Stimulated activated CD8-positive, alpha-beta memory T cell treated with anti-CD3 and anti-CD28 coated beads, Interleukin-7, amount 100 ng/mL, for 24 hours (primary cell): ENCODE measurements at places on chromosomes 16 and 17.

GRCh38 chr17:3896108-3896967 is 3.5 kb upstream of the CAMKK1 start:
- DNase-seq = no peak

DNA sequence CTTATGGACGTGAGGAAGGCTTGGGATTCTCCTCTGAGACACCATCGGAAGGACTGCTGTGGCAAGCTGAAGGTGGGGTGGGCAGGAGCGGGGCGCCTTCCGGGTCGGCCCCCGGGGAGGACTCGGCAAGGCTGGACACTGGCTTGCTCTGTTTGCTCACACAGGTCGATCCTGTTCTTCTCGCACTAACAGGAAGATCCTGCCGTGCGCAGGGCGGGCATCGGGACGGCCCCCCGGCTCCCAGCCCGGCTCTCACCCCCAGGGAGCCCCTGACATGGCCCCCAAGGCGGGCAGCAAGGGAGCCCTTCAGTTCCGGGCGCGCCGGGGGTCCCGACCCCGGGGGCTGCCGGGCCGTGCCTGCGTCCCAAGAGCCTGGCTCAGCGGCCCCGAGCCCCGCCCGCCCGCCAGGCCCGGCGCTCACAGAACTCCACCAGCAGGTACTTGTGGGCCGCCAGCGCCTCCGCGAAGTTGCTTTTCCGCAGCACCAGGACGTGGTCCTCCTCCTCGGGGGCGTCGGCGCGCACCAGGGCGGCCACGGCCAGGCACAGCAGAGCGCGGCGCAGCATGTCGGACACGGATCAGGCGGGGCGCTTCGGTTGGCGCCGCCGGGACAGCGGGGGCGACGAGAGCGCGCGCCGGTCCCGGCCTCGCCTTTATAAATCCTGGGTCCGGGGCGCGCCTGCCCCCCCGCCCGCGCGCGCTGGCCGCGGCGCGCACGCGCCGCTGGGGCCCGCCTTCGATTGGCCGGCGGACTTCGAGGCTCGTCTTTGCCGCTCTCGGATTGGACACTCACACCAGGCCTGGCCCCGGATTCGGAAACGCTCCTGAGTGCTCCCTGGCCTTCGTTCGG is at the start of gene P4HB:
P4HB (minus strand) TSS at position 630 of the 850 bp plus-strand sequence; CDS start at position 566, 64 bp downstream.
- DNase-seq = peak; percentile 95

DNA sequence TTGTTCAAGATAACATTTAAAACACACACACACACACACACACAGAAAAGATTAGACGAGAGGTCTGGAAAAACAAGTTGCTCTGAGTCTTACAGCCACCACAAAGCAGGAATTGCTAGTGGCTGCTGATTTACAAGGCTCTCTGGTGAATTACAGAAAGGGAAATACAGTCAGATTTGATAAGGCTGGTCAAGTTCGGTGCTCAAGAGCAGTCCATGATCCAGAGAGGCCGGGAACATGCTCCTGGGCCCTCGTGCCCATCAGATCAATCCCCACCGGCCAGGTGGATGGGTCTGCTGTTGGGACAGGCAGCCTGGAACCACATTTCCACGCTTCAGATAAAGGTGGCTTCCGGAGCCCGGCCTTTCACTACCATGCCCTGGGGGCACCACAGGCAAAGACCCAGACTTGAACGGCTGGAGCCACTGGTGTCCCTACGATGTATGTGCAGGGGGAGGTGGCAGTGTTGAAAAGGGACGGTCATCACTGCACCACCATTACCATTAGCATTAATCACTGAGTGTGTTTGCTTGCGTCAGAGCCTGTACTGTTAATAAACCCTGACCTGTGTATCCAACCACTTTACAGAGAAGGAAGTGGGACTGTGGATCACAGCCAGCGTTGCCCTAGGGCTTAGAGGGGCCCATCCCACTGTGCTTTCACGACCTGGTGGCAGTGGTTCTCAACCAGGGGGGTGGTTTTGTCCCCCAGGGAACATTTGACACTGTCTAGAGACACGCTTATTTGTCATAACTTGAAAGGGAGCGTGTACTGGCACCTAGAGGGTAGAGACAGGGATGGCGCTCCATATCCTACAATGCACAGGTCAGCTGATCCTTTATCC is 95.1 kb downstream of the XYLT1 start:
- DNase-seq = no peak

DNA sequence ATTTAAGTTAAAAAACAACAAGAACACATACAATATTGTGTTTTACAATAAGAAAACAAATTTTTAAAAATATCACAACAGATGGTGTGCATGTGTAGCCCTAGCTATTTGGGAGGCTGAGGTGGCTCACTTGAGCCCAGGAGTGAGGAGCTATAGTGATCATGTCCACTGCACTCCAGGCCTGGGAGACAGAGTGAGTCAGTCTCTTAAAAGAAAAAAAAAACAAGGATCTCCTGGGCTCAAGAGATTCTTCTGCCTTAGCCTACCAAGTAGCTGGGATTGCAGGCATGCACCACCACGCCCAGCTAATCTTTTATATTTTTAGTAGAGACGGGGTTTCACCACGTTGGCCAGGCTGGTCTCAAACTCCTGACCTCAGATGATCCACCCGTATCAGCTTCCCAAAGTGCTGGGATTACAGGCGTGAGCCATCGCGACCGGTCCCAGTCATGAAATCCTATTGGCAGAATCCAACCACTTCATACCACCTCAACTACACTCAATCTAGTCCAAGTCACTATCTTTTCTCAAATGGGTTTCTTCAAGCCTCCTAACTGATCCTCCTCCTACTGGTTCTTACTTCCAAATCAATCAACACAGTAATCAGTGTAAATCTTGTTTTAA is 55.0 kb downstream of the STH start:
- DNase-seq = no peak

DNA sequence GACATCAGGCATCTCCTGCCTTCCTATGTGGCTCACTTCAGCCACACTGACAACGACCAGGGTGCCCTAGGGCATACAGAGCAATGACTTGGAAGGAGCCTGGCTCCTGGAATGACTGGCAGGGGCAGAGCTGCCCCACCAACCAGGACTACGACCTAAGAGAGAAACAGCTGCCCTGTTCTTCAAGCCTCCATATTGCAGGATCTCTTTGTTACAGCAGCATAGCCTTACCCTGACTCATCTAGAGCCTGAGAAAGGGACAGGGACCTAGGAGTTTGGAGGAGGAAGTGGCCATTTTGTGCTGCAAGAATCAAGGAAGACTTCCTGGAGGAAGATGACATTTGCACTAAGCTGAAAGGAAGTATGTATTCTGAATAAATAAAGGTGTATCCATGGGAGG is 49.6 kb downstream of the GSG1L start:
- DNase-seq = no peak

DNA sequence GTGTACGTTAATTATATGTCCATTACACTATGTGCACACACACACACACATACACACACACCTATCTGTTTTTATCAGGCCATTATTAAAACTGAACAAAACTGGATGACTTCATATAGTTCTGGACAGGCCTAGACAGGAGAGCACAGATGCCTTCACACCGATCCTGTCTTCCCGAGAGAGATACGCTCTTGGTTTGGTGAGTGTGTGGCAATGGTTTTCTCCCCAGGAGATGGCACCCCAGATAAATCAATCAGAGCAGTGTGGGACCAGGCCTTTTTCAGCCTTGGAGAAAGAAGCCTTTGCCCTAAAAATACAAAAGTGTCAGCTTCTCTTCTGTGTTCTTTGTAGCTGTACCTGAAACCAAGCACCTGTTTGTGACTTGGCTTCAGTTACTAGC is 83.7 kb downstream of the CPPED1 start:
- DNase-seq = no peak
